ENCODE measurements at places on chromosomes 4 and X.

DNA sequence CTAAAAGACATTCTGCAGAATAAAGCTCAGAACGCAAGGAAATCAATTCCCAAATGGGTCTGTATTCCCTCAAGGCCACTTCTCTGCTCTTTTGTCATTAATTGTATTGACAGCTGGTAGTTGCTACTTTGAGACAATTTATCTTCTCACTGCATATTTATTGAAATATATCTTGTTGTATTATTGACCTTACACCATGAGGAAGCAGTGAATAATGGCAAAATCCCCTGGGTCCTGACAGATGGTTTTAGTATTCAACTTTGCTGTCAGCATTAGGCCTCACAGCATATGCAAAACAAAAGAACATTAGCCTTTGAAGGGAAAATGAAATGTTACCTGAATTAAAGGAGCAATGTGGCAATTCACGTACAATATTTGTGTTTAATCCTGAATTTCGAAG is 406.1 kb upstream of the TRAM1L1 start:
- no peak for DNase-seq

DNA sequence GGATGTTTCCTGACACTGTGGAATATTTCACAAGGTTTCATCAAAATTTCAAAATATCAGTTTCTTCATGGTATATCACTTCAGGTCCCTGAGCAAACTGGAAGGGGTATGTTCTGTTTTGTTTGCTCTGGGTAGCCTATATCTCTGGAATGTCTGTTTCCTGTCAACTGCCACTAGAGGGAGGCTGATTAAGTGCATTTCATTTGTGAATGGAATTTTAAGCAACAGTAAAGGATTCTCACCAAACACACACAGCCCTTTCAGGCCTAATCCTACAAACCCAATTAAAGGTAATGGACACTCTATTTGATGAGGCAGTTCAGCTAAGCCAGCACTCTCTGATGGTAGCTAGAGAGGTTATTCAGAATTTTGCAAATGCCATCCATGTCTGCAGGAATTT is 307.1 kb downstream of the TEX13A start:
- no peak for DNase-seq

GRCh38 chrX:32749070-32749469 is 462.3 kb downstream of the DMD start:
- DNase-seq: no peak

DNA sequence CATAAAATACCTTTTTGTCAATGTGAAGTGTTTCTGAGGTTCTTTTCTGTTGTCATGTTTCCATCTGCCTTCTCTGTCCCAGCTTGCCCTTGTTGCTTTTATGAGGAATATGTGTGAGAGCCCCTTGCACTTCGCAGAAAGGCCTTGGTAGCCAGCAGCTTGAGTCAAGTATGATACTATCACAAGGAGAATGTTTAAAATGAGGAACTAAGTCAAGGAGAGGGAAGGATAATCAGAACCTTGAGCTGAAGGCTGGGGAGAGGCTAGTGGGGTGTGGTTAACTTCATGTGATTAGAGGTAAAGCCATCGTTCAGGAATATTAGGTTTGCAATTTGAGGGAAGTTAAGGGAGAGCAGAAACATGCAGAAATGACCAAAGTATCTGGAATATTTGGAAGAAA is 12.7 kb downstream of the PGK1 start:
- no peak for DNase-seq

GRCh38 chr4:135371137-135371536 is 1169.5 kb upstream of the PABPC4L start:
- DNase-seq: no peak

DNA sequence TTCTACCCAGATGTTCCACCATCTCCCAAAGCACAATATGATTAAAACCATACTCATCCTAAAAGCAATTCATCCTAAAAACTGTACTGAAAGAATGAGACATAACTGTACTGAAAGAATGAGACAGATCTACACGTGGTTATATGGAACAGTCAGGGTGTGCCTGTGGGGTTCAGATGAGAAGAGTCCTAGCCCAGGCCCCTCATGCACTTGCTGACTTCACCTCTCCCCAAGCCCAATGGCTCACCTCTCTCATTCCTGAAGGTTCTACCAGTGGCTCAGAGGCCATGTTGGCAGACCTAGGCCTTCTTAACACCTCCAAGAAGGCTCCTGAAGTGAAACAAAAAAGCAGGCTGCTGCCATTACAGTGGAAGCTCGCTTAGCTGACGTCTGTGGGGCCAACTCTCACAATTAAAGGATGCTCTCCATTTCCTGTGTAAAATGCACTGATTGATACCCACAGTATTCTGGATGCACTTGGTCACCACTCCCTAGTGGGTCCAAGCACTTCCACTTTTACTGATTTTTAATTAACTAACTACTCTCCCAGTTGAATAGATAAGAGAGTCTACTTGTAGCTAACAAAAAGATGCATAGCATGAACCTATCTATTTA is 3.8 kb downstream of the PLAC1 start:
- no peak for DNase-seq

- DNase-seq: no peak
Measured at GRCh38 chrX:13128104-13128503, 83.7 kb upstream of the FAM9C start.

DNA sequence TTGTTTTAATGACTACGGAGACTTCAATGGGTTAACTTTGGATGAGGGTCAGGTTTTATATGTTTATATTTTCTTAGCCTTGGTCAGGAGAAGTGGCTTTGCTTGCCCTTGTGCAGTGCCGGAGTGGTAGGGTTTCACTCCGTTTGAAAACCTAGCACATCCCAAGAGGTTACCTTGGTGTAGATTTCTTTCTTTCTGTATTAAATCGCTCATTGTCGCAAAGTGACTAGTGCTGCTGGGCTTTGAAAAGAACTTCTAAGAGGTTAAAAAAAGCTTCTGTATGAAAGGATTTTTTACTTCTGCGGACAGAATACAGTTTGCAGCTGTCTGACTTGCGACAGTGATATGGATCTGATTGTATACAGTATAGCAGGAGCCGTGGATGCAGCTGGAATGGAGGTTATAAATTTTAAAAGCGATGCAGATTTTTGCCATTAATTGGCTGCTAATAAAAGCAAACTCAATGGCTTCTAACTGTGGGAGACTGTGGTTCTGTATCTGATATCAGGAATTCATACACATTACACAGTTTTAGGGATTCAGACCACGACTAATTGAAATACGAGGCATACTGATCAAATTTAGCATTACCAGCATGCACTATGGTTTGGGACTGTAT is 340.9 kb upstream of the PITX2 start:
- no peak for DNase-seq

DNA sequence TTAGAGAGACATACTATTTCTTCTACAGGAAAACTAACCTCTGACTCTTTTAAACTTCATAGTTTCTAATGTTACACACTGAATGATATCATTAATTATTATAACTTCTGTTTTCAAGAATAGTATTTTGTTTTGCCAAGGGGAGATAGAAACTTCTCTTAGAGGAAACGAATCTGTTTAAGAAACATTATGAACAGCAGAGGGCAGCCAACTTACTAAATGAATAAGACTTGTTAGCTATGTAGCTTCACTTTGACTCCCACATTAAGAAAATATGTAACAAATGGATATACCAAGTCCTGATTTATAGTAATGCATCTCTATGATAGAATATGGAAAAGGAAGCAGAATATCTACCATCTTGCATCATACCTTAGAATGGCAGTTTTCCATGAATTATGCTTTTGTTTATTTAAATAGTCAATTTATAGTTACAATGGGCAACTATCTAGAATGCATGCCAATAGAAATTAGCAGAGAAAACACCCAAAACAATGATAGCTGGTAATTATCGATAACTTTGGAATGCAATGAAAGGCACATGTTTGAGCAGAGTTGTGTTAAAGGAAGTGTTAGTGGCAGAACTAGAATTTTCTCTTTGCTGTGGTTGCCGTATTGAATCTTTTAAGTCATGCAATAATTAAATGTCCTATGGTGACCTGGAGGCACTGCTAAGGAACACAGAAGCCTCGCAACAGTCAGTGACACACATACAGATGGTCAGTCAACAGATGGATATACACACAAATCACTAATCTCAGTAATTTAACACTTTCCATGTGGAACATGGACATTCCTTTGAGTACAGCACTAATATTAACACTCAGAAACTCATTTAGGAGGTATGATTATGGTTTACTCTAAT is 105.7 kb upstream of the PDLIM3 start:
- no peak for DNase-seq

Data from stimulated activated CD8-positive, alpha-beta memory T cell treated with anti-CD3 and anti-CD28 coated beads, Interleukin-4, amount 100 ng/mL, for 4 hours (primary cell).